ENCODE measurements at places on chromosomes 2 and 18.

- no peak for DNase-seq
Observed at GRCh38 chr2:15365411-15365810, 195.7 kb downstream of the NBAS start.

DNA sequence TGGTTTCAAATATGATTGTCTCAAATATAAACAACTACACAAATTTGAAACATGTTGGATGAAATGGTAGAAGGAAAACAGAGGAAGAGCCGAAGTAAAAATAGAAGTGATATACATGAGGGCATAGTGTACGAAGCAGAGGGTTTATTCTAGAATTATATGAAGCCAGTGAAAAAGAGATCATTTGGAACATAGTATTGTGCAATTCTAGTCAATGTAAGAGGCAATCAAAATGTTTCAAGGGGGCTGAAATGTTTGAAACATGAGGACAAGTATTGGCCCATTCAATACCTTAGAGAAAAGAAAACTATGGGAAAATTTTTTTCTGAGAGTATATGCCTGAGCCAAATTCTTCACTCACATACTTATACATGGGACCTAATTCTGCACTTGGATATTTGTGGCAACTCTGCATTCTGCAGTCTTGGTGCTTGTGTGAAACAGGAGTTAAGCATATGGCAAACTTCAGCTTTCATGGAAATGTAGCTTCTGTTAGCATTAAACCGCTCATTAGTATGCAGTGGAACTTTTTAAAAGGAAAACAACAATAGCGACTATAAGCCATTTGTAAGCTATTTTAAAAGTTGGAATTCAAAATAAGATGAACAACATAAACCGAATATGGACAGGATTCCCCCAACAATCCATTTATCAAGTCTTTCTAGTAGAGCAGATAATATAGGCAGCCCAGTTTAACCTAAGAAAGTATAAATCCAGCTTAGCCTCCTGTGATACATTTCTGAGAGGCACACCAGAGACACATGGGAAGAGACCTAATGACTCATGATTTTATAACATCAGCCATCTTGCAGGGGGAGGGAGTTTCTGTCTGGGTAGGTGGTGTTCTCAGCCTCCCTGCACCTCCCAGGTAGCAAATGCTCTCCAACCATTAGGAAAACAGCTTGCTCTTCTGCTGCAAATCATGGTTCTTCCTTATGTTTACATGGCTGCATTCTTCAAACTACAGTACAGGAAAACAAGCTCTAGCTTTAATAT, 197.8 kb downstream of the PAX3 start:
- no peak for DNase-seq

- no peak for DNase-seq
Observed at GRCh38 chr2:210477496-210477895, 937 bp upstream of the LANCL1 start.

DNA sequence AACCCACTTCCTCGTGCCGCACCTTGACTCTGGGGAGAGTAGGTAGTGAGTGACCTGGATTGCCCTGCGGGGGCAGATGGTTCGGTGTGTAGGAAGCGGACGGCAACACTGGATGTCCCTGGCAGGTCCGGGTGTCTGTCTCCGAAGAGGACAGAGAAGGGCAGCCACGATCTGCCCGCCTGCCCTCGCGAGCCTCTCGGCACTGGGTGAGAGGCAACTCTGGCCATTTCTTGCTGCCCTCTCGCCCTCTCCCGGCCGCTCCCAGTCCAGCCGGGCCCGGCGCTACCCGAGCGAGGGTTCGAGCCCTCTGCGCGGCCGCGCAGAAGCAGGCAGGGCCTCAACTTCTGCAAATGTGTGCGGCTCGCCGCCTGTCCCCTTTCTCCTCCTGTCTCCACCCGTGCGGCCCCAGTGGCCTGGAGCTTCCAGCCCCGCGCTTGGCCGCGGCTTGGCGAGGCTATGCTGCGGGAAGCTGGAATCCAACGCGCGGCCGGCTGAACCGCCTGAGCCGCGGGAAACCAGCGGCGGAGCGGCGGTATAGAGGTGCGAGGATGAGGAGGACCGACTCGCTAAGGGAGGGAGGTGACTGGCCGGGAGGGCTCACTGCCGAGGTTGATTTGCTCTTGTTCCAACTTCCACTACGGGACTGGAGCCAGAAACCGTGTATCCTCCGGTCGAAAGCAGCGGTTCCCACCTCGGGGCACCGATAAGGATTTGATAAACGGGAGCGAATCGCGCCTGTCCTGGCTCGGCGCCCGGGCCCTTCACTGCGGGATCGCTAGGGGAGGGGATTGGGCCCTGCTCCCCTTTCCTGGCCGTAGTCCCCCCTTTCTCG, 1.5 kb downstream of the EPAS1 start:
- peak; percentile 47 for DNase-seq

DNA sequence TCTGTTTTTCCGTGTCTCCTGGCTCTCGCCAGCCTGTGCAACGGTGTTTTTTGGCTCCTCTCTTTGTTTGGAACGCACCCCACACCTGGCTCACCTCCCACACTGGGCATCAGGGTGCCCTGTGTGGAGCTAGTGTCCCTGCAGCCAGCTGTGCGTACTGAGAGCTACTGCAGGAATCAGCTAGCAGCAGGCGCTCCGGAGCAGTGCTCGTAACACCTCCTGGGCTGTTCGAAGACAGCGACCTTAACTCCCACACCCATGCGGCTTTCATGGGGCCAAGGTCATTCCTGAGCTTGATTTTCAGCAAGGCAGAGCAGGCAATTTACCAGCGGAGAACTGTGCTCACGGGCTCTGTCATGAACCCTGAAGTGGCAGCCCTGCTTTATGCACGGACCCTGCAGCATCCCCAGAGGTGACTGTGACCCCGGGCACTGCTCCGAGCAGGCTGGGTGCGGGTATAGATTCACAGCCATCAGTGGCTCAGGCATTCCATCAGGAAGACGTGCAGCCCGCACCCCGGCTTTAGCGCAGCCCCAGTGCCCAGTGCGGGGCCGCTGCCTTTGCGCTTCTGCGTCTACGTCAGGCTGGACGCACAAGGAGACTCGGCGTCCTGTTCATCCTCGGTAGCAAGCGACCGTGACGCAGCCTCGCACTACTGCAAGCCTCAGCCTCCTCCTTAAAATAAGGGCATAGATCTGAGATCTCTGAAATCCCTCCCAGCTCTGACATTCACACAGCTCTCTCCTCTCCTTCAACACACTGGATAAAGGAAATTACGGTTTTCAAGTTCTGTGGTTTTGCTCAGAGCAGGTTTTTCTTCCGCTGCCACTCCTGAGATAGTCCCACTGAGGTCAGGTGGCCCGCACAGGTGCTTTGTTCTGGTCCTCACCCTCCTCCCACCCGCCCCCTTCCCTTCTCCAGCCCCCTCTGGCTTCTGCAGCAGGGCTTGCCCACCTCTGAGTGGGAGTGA, 58.2 kb downstream of the ADI1 start:
- no peak for DNase-seq

- DNase-seq, result no peak
Observed at GRCh38 chr2:121134728-121135127, 150.3 kb downstream of the TFCP2L1 start.

DNA sequence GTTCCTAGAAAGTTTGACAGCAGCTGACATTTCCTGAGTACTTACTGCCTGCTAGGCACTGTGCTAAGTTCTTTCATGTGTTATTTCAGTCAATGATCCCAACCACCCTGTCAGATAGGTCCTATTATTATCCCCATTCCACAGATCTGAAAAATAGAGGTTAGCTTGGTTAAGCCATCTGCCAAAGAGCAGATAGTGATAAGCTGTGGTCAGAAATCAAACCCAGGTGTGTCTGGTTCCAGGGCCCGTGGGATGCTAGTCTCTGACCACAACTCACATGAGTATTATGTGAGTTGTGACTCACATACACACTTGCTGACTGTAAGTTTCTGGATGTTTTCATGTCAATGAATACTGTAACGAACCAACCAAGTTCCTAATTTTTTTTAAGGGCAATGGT, 132.0 kb upstream of the APCDD1 start:
- no peak for DNase-seq

GRCh38 chr2:190216829-190217228, 102.8 kb downstream of the HIBCH start:
- DNase-seq, result no peak

All from GM19239 (cell line).